ENCODE measurements at places on chromosomes 2 and 18.

DNA sequence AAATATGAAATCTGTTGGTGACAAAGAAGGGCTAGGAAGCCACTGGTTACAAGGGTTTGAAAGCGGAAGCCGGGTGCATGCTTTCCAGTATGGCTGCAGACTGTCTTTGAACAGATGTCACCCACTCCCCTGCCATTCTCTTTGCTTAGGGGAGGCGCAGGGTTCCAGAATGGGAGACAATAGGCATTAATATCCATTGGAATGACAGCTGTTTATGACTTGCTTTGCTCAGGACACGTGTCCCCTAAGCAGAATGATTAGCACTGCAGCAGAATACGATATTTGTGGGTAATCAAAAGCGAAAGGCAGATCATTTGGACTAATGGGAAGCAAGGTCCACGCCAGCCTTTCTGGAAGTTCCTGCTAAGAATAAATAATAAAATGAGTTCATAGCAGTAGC lies 25.8 kb upstream of the NRP2 start:
- no peak for DNase-seq

DNA sequence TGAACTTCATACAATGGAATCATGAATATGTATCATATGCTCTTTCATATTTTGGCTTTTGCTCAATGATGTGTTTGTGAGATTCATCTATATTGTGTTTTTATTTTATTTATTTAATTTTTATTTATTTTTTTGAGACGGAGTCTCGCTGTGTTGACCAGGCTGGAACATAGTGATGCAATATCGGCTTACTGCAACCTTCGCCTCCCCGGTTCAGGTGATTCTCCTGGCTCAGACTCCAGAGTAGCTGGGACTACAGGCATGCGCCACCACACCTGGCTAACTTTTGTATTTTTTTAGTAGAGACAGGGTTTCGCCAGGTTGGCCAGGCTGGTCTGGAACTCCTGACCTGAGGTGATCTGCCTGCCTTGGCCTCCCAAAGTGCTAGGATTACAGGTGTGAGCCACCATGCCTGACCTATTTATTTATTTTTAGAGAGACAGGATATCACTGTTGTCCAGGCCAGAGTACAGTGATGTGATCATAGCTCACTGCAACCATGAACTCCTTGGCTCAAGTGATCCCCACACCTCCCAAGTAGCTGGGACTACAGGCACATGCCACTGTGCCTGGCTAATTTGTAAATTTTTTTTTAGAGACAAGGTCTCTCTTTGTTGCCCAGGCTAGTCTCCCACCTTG lies 74.5 kb downstream of the TET3 start:
- DNase-seq: no peak

DNA sequence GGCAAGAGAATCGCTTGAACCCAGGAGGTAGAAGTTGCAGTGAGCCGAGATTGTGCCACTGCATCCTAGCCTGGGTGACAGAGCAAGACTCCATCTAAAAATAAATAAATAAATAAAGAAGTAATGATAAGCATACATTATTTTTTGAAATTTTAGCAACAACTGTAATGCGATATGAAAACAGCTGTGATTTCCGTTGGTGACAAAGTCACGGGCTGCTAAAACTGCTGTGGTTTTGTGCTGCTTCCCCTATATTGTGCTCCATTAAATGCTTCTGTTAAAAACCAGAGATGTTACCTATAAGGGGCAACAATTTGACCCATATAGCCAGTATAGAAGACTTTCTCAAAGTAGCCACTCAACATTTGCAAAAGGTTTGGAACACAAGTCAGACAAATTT lies 8.3 kb downstream of the TRIM54 start:
- no peak for DNase-seq

DNA sequence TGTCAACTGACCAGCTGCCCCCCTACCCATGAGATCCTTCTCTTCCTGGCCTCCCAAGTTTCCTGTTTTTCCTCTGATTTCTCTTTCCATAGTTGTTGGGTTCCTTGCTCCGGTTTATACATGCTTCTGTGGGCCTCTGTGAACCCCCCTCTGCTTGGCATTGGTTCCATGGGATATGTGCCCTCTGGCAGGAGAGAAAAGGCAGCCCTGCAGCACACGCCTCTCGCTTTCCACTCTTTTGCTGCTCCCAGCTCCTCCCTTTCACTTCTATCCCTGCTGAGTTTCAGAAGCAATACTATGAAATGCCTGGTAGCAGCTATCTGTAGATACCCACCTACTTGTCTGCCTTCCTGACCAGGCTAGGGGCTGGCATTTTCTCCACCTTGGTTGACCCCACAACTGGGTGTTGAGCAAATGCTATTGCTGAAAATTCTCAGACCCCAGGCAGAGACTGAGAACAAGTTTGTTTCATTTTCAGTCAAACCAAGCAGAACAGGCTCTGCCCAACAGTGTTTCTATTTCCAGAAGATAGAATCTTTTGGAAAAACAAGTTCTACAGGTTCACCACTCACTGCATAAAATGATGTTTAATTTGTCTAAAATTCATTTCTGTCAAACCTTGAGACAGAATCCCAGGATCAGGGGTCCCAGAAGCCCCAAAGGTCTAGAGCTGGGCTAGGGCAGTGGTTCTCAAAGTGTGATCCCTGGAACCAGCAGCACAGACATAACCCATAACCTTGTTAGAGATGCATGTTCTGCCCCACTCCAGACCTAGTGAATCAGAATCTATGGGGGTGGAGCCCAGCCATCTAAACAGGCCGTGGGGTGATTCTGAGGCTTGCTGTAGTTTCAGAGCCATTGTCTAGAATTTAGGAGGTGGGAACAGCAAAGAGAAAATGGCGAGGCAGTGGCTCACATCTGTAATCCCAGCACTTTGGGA lies 13.4 kb downstream of the CAPG start:
- no peak for DNase-seq

DNA sequence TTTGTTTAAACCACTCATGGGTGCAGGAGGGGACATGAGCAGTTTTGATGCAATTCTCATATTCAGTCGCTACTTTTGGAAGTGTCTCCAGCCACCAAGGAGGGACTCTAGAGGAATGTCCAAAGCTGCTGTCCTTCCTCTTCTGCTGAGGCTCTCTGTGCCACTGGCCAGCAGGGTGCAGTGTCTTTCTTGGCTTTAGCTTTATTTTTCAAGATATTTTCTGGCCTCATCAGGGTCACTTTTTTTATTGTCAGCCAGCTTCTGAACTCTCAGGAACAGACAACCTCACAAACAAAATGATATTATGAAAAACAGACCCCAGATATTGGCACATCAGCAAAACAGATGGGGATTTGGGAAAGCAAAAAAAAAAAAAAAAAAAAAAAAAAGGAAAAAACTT lies 289.3 kb upstream of the ZSWIM2 start:
- peak; percentile 27 for DNase-seq

- DNase-seq: peak; percentile 23
Measured at GRCh38 chr2:17605696-17606095, 65.2 kb downstream of the VSNL1 start.

GRCh38 chr2:161112908-161113307 lies 47.3 kb upstream of the TANK start:
- DNase-seq: no peak

DNA sequence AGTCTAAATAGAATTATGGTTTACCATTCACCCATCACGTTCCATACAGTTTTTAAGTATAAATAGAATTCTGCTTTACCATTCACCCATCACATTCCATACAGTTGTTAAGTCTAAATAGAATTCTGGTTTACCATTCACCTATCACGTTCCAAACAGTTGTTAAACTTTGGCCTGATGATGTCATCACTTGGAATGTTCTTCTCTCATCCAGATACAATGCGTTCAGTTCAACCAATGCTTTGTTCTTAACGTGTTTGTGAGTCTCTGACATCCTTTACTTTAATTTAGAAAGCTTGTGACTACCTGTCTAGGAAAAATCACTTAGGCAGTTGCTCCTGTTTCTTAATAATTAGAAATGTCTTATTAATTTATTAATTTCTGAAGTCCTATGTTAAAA lies 236.3 kb upstream of the RASGRP3 start:
- DNase-seq: peak; percentile 56

- DNase-seq: peak; percentile 26
Measured at GRCh38 chr2:186771395-186771794, 77.5 kb downstream of the FAM171B start.

DNA sequence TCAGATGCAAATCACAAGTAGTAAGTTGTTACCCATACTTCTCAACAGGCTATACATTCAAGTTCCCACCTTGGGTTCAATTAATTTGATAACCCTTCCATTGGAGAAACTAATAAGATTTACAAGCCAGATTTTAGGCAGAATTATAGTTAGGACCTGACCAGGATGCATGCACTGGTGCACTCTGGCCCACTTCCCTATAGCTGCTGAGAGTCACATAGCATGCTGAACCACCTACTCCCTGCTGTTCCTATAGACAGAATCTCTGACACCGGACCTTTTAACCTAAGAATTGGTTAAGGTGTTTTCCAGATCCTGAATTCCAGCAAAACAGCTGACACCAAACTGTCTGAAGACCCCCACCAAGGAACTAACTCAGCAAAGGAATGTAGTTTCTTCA lies 26.2 kb downstream of the FAM210A start:
- no peak for DNase-seq

DNA sequence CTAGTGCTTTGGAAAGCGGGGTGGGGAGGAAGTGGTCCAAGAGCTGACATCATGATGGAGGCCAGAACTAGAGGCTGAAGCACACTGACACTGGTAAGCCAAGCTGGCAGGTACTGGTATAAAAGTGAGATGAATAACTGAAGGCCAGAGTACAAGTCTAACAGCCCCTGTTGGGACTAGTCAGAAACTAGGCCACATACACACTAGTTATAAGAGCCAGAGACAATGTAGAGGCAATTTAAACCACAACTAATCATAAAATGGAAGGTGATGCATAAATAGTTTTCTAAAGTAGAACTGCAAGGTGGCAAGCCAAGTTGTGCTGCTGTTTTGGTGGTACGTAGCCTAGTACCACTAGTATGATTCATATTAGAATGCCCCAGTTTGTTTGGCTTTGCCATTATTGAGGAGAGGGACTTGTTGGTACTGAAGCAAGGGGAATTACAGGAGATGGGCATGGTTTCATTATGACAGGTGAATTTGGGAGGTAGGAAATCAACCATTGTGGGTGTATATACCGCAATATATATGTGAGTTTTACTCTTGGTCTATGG lies 57.6 kb downstream of the GDF7 start:
- no peak for DNase-seq

DNA sequence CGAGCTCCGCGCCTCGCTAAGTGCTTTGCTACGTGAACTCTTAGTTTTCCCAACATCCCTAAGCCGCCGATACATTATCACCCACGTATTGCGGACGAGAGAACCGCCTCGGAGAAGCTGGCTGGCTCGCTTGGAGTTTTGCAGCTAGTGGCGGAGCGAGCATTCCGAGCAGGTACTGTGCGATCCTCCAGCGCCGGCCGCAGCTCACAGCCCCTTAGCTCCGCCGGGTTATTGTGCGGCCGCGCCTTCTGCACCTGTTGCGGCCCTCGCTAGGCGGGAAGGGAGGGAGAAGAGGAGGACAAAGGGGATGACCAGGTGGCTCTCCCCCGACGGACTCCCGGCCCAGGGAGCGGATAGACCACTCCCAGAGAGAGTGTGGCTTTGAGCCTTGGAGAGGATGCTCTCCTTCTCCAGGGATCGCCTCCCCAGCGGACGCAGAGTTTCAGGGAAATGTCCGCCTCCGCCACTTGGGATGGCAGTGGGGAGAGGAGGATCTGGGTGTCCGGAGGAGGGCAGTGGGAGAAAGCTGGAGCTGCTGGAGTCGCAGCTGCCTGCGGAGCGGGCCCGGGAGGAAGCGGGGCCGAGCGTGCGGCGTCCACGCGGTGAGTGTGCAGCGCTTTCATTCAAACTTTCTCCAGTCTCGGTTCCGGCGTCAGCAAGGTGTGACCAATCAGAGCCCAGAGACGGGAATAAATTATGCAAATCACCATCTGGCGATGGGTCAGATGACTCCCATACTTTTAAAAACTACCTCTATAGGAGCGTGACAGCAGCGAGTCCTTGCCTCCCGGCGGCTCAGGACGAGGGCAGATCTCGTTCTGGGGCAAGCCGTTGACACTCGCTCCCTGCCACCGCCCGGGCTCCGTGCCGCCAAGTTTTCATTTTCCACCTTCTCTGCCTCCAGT lies at the start of gene LIPG:
Gene LIPG (plus strand): TSS at position 769 of the 905 bp plus-strand sequence. CDS start 252 bp downstream, outside the sequence.
- peak; percentile 56 for DNase-seq

DNA sequence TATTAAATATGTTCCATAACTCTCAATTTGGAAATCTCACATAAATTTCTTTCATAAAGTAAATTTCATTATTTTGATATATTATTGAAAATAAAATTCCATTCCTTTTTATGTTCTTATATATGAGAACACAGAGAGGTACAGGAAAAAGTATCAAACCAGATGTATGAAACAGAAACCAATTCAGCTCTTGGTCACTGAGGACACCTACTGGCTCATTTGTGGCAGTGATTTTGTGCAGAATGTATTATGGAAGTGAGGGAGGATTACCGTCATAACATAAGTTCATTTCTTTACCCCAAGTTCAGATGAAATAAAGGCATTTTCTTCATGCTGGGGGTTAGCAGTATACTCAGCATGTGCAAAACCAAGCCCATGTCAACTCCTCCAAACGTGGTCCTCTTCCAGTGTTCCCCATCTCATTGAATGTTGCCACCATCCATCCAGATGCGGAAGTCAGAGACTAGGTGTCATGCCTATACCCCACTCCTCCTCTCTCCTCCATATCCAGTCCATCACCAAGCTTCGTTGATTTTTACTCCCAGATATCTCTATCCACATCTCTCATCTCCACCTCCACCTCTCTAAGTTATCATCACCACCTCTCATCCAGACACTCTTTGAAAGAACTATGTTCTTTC lies 41.7 kb upstream of the MALL start:
- peak; percentile 70 for DNase-seq

GRCh38 chr2:178225006-178225805 lies 30.9 kb downstream of the OSBPL6 start:
- DNase-seq: peak; percentile 84

GRCh38 chr2:226031647-226032501 lies 632.4 kb downstream of the NYAP2 start:
- peak; percentile 50 for DNase-seq

- no peak for DNase-seq
Measured at GRCh38 chr2:112029164-112029563, 25.9 kb upstream of the TMEM87B start.

GRCh38 chr18:12836551-12836950 lies 47.5 kb downstream of the PTPN2 start:
- DNase-seq: no peak

GRCh38 chr2:218323526-218324472 lies 31.5 kb upstream of the TMBIM1 start:
- peak; percentile 58 for DNase-seq

- no peak for DNase-seq
Measured at GRCh38 chr18:2424420-2424819, 146.9 kb downstream of the METTL4 start.
